Diencephalon (tissue), 1 donor: ENCODE measurements at places on chromosomes 5 and 9. TPM values are rescaled to one million over a fixed set of nuclear protein-coding genes. Genes with fewer than 3 reads are reported as not detected.

The SLC6A7 gene
- total RNA-seq = 20.5 TPM

The PRDM9 gene
- total RNA-seq = not detected

The AQP3 gene
- 0.23 TPM for total RNA-seq

The MAT2B gene
- total RNA-seq = 43.4 TPM

The CDX1 gene
- total RNA-seq = not detected

The EEIG1 gene
- total RNA-seq = 6.9 TPM

The CAPSL gene
- 6.5 TPM for total RNA-seq

The PIP5KL1 gene
- 11.5 TPM for total RNA-seq

The SPATA31C1 gene
- total RNA-seq = not detected

The MROH2B gene
- total RNA-seq = not detected

The PDZD2 gene
- 30.0 TPM for total RNA-seq

The FOXD4L4 gene
- total RNA-seq = 1.4 TPM

The PPP3R2 gene
- total RNA-seq = 0.92 TPM

The BARHL1 gene
- 0.69 TPM for total RNA-seq

The CDKN2B gene
- total RNA-seq = 0.92 TPM

The ADAMTSL1 gene
- 27.2 TPM for total RNA-seq

The FBP2 gene
- total RNA-seq = 0.23 TPM

The GPR150 gene
- total RNA-seq = 0.23 TPM

The PLAC8L1 gene
- 0.69 TPM for total RNA-seq

The SCGB3A1 gene
- not detected for total RNA-seq

The C8G gene
- total RNA-seq = not detected

The ARID3C gene
- 0.69 TPM for total RNA-seq

The WWC1 gene
- 36.2 TPM for total RNA-seq

The CAMK4 gene
- total RNA-seq = 95.0 TPM

The ENG gene
- 1.8 TPM for total RNA-seq

The IL17B gene
- not detected for total RNA-seq

The PCDHAC2 gene
- total RNA-seq = 47.1 TPM

The LECT2 gene
- not detected for total RNA-seq

The CNTFR gene
- 17.5 TPM for total RNA-seq

The PCDHB4 gene
- total RNA-seq = 5.3 TPM

The TAF1L gene
- under 0.01 TPM for total RNA-seq

The ZNF366 gene
- 2.1 TPM for total RNA-seq

The SHISAL2B gene
- 0.92 TPM for total RNA-seq

The PTCD2 gene
- total RNA-seq = 8.5 TPM

The SHOC1 gene
- not detected for total RNA-seq

The ZCCHC7 gene
- 31.4 TPM for total RNA-seq

The PCA3 gene
- 1.4 TPM for total RNA-seq

The ADAMTS2 gene
- total RNA-seq = 6.9 TPM

The RPS14 gene
- 1,944 TPM for total RNA-seq

The SVEP1 gene
- total RNA-seq = 4.4 TPM

The PCAT7 gene
- total RNA-seq = not detected

The INSL6 gene
- not detected for total RNA-seq

The FAM221B gene
- total RNA-seq = 0.23 TPM

The FBP1 gene
- total RNA-seq = 1.2 TPM

The LHFPL2 gene
- total RNA-seq = 25.1 TPM

The RMRP gene
- 144,204 TPM for total RNA-seq

The SLC30A5 gene
- total RNA-seq = 47.1 TPM

The RANBP3L gene
- 15.5 TPM for total RNA-seq

The GABRP gene
- not detected for total RNA-seq

The IRX4 gene
- total RNA-seq = not detected

The FNIP1 gene
- 47.7 TPM for total RNA-seq
